ENCODE measurements at places on chromosomes 4 and X.
A peak's percentile ranks its signal among the peaks of the same experiment; 100 is the strongest.

DNA sequence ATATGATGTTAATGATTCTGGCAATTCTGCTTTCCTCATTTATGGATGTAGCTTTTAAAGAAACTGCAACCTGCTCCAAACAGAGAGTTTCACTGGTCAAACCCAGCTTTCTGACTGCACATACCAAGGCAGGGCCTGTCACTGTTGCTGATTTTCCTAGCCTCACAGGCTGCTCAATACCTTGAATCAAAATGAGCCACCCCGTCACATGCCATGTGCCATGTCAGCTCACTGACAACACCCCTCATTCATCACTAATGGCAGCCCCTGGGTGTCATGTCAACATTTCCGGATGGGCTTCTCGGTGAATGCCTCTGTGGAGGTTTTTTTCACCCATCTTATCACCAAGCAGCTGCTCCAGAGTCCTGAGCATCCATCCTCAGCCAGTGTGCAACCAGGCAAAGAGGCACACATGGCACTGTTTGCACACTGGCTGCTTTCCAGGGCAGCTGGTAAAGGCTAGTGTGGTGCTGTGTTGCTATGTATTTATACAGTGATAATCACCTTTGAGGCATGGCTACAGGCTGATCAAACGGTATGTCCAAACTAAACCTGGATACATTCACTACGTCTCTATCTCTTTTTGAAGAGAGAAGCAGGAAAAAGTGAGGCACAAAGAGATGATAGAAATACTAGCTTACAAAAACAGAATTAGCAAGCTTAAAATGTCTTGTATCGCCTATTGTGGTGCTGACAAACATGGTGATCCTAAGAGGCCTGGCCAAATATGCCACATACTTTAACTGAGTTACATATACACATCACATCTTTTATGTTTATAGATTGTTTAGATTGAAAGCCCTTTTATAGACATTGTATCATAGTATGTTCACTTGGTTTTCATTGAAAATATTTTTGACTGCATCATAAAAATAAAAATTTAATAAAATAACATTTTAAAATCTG is 94.6 kb upstream of the INPP4B start:
- DNase-seq, result no peak

DNA sequence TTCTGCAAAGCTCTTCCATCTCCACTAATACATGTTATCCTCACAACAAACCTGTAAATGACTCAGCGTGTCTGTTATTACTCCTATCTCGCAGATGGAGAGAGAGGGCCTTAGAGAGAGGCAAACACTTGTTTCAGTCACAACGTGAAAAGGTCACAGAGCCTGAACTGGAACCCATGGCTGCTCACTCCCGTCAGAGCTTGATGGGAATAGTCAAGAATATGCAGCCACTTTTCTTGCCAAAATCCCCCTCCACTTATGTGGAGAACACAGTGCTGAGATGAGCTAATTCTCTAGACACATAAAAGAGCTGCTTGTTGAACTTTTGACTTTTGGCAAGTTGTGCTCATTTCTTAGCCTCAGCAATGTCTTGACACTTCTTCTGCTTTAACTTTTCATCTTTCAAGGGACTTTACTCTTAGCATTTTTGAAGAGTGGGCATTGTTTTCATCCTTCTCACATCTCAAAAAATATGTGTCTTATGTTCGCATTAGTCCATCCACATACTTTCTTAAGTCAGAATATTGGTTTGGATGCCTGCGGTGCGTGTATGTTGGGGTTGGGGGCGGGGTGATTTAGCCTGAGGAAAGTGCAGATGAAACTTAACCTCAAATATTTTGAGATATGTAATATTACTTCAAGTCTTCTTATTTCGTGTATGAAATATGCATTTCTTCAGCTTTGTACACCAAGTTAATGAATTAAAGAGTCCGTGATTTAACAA is 69.2 kb downstream of the SYNPO2 start:
- no peak for DNase-seq

- DNase-seq, result no peak
These were observed 82.6 kb downstream of the SORBS2 start for GRCh38 chr4:185729391-185729804.

DNA sequence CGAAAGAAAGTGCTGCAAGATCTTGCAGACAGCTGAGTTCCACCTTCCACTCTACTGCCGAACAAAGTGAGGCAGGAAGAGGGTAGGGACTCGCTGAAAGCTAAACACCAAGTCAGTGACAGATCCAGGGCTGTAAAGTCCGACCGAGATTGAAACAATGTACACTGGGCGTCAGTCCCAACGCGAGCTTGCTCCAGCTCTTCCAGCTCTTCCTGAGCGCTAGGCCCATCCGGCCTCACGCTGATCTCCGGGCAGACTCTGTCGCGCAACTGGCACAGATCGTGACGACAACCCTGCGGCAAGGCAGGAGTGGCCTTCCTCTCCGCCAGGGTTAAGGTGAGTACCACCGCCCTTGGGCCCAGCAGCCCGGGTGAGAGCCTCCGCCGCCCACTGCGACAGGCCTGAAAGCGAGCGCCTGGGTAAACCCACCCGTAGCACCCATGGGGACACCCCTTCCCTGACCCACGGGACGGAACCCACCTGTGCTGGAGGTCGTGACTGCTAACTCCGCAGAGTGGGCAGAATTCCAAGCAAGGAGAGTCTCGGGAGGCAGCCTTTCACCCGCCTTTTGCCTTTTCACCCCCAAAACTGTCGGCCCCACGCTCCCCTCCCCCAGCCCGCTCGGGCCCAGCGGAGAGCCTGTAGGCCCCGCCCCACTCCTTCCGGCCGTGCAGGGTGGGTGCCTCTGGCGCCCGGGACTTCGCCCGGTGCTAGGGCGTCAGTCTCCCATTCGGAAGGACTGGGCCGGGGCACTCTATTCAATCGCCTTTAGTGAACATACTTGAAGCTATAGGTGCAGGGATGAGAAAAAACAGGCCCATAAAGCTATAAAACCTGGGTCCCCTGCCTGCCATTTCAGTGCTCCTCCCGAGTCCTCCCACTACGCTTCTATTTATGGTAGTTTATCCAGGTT is at the start of gene TMLHE:
TMLHE (minus strand) TSS at position 641 of the 913 bp plus-strand sequence. CDS start 67,676 bp downstream, outside the sequence.
- peak; percentile 76 for DNase-seq
